Right renal cortex interstitium (tissue), 3 donors: ENCODE measurements at places on chromosomes 2 and 18. TPM values are rescaled to one million over a fixed set of nuclear protein-coding genes. Genes with fewer than 3 reads are reported as not detected.

The NT5C1B gene
- polyA plus RNA-seq = 0.61 TPM

The SIX3 gene
- not detected for polyA plus RNA-seq

The CEP192 gene
- polyA plus RNA-seq = 46.2 TPM

The RNF181 gene
- 158 TPM for polyA plus RNA-seq

GRCh38 chr2:193963472-193964119 is 1693.4 kb upstream of the SLC39A10 start:
- DNase-seq = no peak

GRCh38 chr2:151632993-151633565 is 101.2 kb downstream of the NEB start:
- no peak for DNase-seq

DNA sequence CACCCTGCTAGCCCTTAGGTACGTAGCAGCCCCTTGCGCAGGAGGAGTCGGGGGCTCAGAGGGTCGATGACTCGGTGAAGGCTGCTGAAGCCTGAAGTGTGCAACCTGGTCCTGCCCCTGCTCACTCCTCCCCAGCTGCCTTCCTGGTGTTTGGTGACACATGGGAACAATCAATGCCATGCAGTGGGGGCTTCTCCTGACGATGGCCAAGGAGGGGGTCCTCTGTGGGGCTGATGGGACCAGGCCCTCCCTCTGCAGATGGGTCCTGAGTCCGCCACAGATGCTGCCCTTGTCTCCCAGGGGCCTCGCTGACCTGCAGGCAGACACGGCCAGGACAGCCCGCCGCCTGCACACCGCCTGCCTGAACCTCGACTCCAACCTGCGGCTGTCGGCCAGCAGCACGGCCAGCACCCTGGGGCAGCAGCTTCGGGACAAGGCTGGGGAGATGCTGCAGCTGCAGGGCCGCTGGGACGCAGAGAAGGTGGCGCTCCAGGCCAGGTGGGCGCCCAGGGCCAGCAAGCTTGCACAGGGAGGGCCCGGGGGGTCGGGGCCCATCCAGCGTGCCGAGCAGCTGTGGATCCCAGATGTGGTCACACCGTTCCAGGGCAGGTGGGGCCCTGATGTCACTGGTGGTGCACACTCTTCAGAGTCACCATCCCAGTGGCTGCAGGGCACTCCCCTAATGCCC is 24.6 kb downstream of the CROCC2 start:
- no peak for DNase-seq

DNA sequence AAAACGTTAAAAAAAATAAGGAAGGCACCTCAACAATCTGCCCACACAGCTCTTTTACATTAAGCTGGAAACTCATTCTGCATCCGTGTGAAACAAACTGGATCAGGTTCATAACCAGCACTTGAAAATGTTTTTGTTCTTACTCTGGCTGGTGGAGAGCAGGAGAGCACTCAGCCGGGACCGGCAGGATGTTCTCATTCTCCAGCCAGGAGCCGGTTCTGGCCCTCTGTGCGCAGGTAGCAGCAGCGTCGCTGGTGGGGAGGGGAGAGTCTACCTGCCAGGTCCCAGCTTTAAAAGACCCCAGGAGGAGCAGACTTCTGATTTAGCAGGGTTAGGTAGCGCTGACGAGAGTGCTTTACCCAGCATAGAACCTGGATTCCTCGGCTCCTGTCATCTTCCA is 834.9 kb upstream of the SALL3 start:
- no peak for DNase-seq

DNA sequence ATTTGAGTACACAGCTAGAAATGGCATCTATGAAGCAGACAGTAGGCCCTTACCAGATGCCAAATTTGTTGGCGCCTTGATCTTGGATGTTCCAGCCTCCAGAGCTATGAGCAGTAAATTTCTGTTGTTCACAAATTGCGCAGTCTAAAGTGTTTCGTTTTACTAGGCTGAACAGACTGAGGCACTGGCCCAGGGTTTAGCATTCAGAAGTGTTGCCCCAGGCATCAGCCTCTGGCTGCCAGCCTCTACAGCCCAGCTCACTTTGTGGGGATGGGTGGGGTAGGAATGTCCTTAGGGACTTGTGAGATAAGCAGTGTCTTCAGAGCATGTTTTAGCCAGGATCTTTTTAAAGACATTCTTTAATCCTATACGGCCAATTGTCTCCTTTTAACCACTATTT is 51.5 kb upstream of the MGAT5 start:
- DNase-seq = no peak

- no peak for DNase-seq
Observed at GRCh38 chr2:154194909-154195643, 323.4 kb downstream of the GALNT13 start.

DNA sequence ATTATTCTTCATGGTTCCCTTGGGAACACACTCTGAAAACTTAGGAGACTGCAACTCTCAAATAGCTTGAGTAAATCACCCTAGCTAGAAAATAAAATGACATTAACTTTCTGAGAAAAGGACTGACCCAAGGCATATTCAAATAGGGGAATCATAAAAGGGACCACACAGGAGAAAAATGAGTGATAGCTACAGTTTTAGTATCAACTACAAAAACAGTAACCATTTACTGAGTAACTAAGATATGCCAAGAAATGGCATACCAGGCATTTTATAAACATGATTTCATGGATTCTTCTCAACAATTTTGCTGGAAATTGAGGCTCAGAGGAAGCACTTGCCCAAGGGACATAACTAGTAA is 84.5 kb downstream of the AFF3 start:
- DNase-seq = no peak
